Stimulated activated CD8-positive, alpha-beta memory T cell treated with anti-CD3 and anti-CD28 coated beads, Interleukin-4, amount 100 ng/mL, for 1 hour (primary cell): ENCODE measurements at places on chromosomes 7 and 10.
A peak's percentile ranks its signal among the peaks of the same experiment; 100 is the strongest.

DNA sequence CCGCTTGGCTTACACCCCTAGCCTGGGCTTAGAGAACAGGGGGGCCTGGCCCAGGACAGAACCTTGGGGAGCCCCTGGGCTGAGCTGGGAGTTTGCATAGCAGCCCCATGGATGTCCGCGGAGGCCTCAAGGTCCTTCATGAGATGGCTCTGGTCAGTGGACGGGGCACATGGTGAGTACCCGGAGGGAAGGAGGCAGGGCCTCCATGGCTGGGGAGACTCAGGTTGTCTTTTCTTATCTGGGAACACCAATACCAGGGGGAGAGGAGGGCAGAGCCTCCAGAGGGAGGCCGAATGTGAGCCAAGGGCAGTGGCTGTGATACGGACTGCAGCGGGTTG is 64.8 kb downstream of the GLRX3 start:
- DNase-seq = no peak

GRCh38 chr7:96093435-96093834 is 228.5 kb downstream of the SLC25A13 start:
- DNase-seq = no peak

DNA sequence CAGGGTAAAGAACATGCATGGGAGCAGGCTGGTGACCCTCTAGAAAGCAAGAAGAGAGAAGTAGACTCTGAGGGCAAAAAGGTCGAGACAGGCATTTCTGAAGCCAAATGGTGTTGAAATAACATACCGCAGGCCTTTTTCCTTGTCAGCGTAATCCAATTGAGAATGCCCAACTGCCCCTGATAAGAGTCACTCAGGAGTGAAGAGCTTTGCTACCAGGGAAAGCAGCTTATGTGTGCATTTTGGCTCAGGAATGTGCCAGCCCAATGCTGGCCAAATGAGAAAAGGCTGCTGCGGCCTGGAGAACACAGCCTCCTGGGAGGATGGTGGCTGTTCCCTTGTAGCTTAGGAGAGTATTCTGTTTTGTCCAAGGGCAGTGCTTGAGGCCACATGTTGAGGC is 61.4 kb upstream of the NFKB2 start:
- no peak for DNase-seq

DNA sequence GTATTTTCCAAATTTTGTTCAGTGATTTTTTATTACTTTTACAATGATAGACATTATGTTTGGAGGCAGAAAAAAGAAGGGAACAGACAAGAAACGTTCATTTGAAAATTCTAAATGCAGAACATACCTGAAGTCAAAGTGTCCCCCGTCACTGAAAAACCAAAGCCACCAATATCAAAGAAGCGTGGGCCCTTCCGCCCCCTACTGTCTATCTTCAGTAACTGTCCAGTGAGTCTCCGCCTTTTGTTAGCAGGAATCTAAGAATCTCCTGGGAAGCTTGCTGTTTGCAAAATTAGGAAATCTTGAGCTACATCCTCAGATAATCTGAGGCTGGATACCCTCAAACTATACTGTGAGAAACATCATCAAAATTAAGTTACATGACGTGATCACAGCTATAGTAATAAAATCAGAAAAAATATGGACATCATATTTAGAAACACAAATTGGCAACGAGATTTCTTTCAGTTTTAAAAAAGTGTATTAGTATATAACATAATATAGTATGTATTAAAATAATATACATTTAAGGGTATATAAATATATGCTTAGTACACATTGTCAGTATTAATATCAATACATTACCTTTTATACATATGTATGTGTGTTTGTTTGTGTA is 169.3 kb upstream of the AKR1E2 start:
- peak; percentile 20 for DNase-seq

DNA sequence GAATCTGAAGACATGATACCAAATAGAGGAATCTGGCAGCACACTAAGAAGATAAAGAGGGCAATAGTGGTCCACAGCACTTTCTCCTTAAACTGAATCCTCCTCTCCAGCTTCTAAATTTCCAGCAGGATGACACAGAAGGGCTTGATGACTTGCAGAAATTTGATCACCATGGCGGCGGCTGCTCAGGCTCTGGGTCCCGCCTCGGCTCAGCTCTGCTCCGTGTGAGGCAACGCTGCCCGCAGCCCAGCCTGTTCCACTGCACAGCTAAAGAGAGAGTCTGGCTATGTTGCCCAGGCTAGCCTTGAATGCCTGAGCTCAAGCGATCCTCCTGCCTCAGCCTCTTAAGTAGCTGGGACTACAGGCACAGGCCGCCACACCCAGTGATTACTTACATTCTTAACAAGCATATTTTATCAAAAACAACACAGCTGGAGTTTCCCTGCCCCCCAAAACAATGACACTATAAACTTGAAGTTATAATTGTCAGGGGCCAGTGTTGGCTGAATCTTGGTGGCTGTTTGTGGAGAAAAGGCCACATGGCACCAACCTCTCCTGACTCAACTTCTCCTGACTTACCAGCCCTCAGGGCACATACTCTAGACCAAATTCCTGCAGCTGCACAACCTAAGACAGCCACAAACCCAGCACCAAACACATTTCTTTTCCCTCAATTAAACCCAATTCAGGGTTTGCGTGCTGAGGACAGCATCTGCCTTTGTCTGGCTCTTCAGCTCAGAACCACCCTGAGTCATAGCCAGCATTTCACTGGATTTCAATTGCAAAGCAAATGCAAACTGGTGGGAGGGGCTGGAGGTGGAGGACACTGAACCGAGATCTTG is 11.6 kb upstream of the TNPO3 start:
- no peak for DNase-seq

GRCh38 chr7:87013136-87013839 is 46.2 kb downstream of the ELAPOR2 start:
- no peak for DNase-seq

- no peak for DNase-seq
Measured at GRCh38 chr7:47957156-47957555, 8.9 kb upstream of the PKD1L1 start.

- DNase-seq = no peak
Measured at GRCh38 chr10:51342381-51342780, 268.1 kb downstream of the PRKG1 start.

DNA sequence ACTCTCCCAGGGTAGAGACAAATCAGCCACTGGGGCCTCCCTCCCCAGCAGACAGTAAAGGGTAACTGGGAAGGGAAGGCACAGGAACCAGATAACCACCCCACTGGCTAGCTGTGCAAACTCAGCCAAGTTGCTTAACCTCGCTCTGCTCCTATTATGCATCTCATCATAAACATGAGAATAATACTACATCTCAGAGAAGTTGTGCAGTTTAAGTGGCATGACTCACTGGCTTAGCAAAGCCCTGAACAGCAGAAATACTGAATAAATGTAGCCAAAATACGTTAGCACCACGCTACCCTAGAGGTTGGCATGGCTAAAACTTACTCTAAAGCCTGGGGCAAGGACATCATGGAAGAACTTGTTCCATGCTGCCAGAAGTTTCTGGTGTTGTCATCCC is 128.1 kb upstream of the ANK3 start:
- no peak for DNase-seq

DNA sequence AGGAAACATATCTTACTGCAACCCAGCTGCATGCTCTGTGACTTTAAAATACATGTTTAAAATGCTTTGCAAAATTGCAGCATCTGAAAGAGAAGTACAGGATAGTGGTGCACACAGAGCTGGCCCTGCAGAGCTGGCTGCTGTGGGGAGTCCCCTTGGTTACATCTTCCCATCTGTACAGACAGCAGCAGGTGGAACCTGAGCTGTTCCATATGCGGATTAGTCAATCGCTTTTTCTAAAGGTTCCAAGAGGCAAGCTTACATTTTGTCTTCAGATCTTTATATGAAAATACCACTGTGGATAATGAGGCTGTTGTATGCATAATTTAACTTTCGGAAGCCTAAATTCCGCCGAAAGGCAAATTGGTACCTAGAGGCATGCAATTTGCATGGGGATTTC is 444.1 kb downstream of the NRG3 start:
- DNase-seq = no peak

DNA sequence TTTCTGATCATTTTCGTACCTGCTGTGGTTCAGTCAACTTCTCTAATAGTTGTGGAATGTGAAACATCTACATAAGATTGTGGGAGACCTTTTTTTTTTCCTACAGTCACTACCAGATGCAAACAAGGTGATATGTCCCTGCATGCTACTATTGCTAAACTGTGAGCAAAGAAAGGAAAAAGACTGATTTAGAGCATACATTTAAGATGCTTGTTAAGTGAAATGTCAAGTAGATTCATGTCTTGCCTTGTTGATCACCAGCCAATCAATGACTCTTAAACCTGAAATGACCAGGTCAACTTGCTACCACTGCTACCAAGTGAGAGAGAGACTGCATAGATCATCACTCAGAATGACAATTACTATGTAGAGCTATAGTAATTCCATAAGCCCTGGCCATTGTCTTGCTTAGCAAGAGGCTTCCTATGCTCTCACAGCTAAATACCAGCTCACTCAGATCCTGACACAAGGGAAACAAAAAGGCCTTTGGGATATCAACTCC is 84.3 kb upstream of the SKAP2 start:
- no peak for DNase-seq

- no peak for DNase-seq
Measured at GRCh38 chr10:129773359-129773990, 190.6 kb downstream of the EBF3 start.

DNA sequence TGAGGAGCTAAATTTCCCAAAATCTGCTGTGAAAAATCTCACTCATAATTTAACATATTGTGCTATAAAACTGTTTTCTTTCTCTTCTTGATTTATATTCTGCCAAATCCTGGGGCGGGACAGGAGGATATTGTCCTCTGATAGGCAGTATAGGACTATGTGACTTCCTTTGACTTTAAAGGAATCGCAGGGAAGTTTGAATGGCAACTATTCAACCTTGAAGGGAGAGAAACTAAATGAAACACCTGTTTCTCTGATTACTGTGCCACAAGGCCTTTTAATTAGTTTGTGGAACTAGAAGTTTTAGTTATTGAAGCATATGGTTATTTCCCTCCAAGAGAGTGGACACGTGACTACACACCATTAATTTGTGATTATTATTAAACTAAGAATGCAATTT is 607.4 kb downstream of the GATA3 start:
- no peak for DNase-seq
